ENCODE measurements at places on chromosomes 1 and 21.

- no peak for DNase-seq
Measured at GRCh38 chr1:32311709-32312393, 20.0 kb downstream of the HDAC1 start.

DNA sequence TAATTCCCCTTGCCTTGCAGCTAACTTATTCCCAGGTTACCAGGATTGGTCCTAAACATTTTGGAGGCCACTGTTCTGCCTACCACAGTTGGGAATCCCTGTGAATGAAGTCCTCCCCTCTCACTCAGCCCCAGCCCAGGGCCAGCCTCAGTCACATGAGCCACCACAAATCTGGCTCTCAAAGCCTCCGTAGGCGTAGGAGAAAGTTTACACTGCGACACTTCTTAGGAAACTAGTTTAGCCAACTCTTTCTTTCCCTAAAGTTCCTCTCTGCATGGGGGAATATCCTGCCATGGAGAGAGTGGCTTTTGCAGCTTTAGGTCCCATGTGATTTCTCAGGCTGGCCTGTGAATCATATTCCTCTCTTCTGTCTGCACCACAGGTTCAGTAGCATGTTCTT is 45.7 kb upstream of the ETV3 start:
- DNase-seq: no peak

DNA sequence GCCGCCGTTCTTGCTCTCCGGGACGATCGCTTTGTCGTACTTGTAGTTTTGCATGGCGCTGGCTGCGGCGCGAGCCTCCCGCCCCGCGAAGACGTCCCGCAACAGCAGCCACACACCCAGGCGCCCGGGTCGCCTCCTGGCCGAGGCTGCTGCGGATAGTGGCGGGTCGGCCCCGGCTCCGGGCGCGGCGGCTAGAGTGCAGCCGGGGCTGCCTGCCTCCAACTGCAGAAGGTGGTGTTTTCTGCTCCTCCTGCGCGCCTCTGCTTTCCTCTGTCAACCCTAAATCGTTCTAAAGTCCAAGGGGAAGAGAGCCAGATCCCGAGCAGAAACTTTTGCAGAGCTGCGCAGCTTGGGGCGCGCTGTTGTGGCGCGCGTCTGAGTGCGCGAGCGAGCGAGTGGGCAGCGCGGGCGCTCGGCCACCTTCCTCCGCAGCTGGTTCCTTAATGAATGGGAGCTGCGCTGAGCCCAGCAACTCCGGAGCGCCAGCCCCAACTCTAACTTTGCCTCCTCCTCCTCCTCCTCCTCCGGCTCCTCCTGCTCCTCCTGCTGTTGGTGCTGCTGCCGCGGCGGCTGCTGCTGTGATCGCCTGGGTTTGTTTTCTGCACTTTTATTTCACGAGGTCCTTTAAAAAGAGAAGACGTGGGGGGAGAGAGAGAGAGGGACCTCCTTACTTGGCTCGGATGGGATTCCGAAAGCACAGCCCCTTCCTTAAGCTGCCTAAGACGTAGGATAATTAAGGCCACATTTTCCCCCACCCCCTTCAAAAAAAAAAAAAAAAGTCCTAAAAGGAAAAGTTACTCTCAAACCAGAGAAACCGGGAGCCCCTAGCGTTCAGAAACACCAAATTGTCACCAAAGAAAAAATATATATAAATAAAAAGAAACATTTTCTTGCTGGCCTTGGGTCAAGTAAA is at the start of gene PLPP3:
Gene PLPP3 (minus strand): TSS at position 601 of the 913 bp plus-strand sequence. CDS start 547 bp downstream, at position 54.
- DNase-seq: no peak

- no peak for DNase-seq
Measured at GRCh38 chr21:46217511-46218196, 10.9 kb downstream of the LSS start.

- DNase-seq: no peak
Measured at GRCh38 chr1:204882479-204882878, 11.8 kb downstream of the NFASC start.

DNA sequence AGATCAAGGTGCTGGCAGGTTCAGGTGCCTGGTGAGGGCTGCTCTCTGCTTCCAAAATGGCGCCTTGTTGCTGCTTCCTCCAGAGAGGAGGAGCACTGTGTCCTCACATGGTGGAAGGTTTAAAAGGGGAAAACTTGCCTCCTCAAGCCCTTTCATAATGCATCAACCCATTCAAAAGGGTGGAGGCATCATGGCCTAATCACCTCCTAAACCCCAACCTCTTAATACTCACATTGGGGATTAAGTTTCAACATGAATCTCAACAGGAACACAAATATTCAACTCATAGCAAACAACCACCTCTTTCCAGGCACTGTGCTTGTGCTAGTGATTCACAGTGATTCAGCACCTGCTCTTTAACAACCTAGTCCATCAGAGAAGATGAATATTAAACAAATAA is 4.2 kb downstream of the S100A12 start:
- no peak for DNase-seq

GRCh38 chr21:39311164-39311563 is 2.3 kb downstream of the BRWD1 start:
- no peak for DNase-seq
